ENCODE measurements at places on chromosomes 5 and 9. TPM values are rescaled to one million over a fixed set of nuclear protein-coding genes. Genes with fewer than 3 reads are reported as not detected.

HSPA5 gene
- total RNA-seq: 388 TPM

C9 gene
- not detected for total RNA-seq

GPR151 gene
- not detected for total RNA-seq

FOXD4L6 gene
- total RNA-seq: not detected

S100Z gene
- total RNA-seq: not detected

FIBCD1 gene
- 16.1 TPM for total RNA-seq

UGT3A2 gene
- total RNA-seq: not detected

SMIM33 gene
- total RNA-seq: not detected

PCDHGB5 gene
- 2.1 TPM for total RNA-seq

SH3RF2 gene
- 3.1 TPM for total RNA-seq

CRB2 gene
- 0.07 TPM for total RNA-seq

ADGRV1 gene
- total RNA-seq: 0.57 TPM

COX7C gene
- total RNA-seq: 626 TPM

C5orf58 gene
- not detected for total RNA-seq

SEC16A gene
- 43.4 TPM for total RNA-seq

CTXN3 gene
- not detected for total RNA-seq

TAF1L gene
- not detected for total RNA-seq

FBN2 gene
- total RNA-seq: 20.5 TPM

ANKDD1B gene
- total RNA-seq: 0.14 TPM

TLX3 gene
- not detected for total RNA-seq

SNX30 gene
- total RNA-seq: 5.3 TPM

CARD9 gene
- 1.0 TPM for total RNA-seq

ROPN1L gene
- total RNA-seq: 2.3 TPM

RFX3 gene
- total RNA-seq: 1.4 TPM

IFNA21 gene
- not detected for total RNA-seq

SNCAIP gene
- not detected for total RNA-seq

SCGB3A1 gene
- not detected for total RNA-seq

HMGXB3 gene
- total RNA-seq: 33.3 TPM

CD274 gene
- 1.7 TPM for total RNA-seq

SPATA6L gene
- 1.8 TPM for total RNA-seq

TNFSF15 gene
- total RNA-seq: 0.16 TPM

FAM81B gene
- not detected for total RNA-seq

OMD gene
- total RNA-seq: not detected

C9orf153 gene
- 0.14 TPM for total RNA-seq

TMOD1 gene
- total RNA-seq: 2.9 TPM

SERF1A gene
- total RNA-seq: 2.0 TPM

INSL6 gene
- total RNA-seq: not detected

GPRIN1 gene
- 10.3 TPM for total RNA-seq

SLC36A3 gene
- total RNA-seq: not detected

AGXT2 gene
- total RNA-seq: not detected

IL13 gene
- not detected for total RNA-seq

NR6A1 gene
- total RNA-seq: 2.1 TPM

KIAA0825 gene
- 0.55 TPM for total RNA-seq

ANKRD34B gene
- 0.25 TPM for total RNA-seq

LCP2 gene
- total RNA-seq: not detected

CAMK4 gene
- total RNA-seq: not detected

PROB1 gene
- 0.28 TPM for total RNA-seq

TEK gene
- 0.06 TPM for total RNA-seq

SRD5A1 gene
- 32.1 TPM for total RNA-seq

LOX gene
- 0.76 TPM for total RNA-seq

TMEM141 gene
- total RNA-seq: 69.1 TPM

C5orf22 gene
- 12.7 TPM for total RNA-seq

PPP3R2 gene
- total RNA-seq: not detected

DMRT2 gene
- total RNA-seq: 0.12 TPM

HNRNPA0 gene
- total RNA-seq: 52.1 TPM

TNFAIP8 gene
- 20.0 TPM for total RNA-seq

FGF18 gene
- total RNA-seq: 0.80 TPM

PCDHA6 gene
- not detected for total RNA-seq

SPEF2 gene
- total RNA-seq: 2.1 TPM

Measured in A549 treated with ZK216348 at 1 μM for 4 hours (cell line).